ENCODE measurements at places on chromosomes 2 and 18.

- no peak for DNase-seq
Observed at GRCh38 chr2:3603536-3604206, 8.8 kb downstream of the COLEC11 start.

- peak; percentile 81 for DNase-seq
Observed at GRCh38 chr2:19607931-19608771, 249.7 kb upstream of the OSR1 start.

- DNase-seq = no peak
Observed at GRCh38 chr2:183552716-183553115, 428.5 kb downstream of the NUP35 start.

GRCh38 chr18:74370115-74370514 lies 54.5 kb downstream of the C18orf63 start:
- no peak for DNase-seq

- DNase-seq = no peak
Observed at GRCh38 chr2:68931149-68931711, 21.5 kb downstream of the GKN2 start.

GRCh38 chr2:33412920-33413319 lies 63.5 kb upstream of the RASGRP3 start:
- DNase-seq = no peak

DNA sequence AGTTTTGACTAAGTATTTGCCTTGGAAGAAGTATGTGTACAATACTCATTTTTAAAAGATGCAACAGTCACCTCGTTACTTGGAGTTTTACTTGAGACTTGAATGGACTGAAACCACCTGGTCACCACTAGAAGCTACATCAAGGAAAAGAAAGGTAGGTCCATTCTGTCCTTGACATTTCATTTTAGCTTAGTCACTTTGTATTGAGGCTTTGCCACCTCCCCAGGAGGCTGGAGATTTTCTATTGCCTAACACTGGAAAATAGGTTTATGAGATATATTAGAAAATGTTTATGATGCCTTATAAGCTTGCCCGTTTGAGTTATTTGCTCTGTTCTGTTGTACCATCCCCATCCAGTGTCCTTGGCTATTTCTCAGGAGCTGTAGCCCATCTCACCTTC lies 107.9 kb upstream of the ETAA1 start:
- DNase-seq = no peak

GRCh38 chr2:28896906-28897305 lies 2.4 kb downstream of the WDR43 start:
- peak; percentile 34 for DNase-seq

- no peak for DNase-seq
Observed at GRCh38 chr18:21911551-21911950, 171.0 kb downstream of the MIB1 start.

DNA sequence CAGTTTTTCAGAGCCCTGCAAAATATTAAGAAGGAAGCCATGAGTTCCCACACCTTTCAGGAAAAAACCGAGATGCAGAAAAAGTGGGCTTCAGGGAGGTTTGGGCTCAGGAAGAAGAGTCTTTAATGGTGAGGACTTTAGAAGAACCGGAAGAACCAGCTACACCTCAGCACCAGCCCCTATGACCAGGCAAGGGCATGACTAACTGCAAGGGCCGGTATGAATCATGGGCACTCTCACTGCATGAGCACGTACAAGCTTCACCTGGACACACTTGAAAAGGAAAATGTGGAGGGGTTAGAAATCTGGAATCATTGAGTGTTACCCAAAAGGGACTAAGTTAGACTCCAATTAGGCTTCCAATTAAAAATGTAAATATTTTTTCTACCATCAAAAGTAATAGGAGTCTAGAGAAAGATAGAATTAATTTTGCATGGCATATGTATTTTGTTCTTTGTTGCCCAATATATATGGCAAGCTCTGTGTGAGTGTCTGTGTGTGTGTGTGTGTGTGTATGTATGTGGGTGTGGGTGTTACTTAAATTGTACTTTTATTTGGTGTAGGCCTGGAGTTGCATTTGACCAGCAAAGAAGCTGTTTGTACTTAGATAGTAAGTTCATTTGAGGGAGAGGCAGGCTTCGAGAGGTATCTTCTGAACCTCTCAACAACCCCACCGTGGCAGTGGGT lies 66.5 kb upstream of the THUMPD2 start:
- DNase-seq = no peak

GRCh38 chr18:61080954-61081528 lies 252.2 kb upstream of the CDH20 start:
- no peak for DNase-seq

GRCh38 chr2:10331027-10331701 lies 28.5 kb downstream of the HPCAL1 start:
- DNase-seq = no peak

GRCh38 chr18:55968550-55968949 lies 380.6 kb upstream of the TCF4 start:
- no peak for DNase-seq

DNA sequence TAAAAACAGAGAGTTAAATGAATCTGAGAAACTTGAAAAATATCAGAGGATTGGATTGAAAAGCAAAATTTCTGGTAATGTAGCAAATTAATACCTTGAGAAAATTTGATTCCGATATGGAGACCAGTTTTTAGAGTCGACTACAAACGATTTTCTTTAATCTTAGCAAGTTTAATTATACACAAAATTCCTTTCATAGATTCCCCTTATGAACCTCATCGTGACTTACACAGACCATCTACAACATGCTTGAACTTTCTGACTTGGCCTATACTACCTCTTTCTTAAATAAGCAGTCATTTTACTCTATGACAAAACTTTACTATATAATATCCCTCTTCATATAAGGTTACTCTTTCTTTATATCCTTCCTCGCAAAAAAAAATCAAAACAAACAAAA lies 769.6 kb upstream of the CRIM1 start:
- no peak for DNase-seq

GRCh38 chr2:191933307-191934105 lies 86.6 kb upstream of the CAVIN2 start:
- no peak for DNase-seq

GRCh38 chr18:33670029-33670428 lies 92.0 kb downstream of the ASXL3 start:
- DNase-seq = no peak

DNA sequence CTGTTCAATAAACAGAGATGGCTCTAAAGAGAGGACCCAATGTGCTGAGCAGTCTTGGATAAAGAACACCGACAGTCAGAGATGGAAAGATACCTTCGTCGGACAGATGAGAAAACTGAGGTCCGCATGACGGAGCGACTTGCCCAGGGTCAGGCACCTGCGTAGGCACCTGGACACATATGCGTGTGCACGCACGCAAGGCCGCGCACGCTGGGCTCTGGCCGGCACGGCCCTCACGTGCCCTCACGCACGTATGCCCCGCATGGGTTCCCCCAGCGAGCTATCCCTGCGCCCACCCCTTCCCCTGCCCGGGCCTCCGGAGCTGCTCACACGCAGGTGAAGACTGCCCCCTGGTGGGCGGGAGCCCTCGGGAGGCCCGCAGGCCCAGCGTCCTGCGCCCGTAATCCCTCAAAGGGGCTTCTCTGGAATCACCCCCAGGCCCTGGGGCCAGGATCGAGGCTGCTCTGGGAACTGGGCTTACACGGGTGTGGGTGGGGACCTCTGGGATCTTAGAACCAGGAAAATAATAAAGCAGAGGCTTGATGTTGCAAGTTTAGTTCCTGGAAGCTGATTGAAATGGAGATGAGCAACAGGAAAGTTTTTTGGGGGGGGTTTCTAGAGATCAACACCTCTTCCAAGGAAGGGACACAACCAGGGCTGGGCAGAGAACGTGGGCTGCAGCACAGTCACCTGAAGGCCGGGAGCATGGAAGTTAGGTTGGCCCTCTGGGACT lies 246.3 kb downstream of the TNS1 start:
- no peak for DNase-seq

- DNase-seq = no peak
Observed at GRCh38 chr2:224427471-224427870, 25.6 kb upstream of the FAM124B start.

DNA sequence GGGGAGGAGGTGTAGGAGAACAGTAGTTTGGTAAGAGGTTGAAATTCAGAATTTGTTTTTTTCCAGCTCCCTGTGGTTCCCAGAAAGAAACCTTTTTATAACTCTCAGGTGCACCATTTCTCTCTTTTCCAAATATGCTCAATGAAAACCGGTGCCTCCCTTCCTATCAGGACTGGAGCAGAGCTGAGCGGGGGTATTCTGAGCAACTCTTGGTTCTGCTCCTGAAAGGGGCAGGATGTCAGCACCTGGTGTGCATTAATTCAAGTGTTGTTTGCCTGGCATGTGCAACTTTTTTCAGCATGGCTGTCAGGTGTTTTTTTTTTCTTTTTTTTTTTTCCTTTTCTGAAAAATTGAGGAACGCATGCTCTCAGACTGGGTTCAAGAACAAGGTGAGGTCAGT lies 74.1 kb downstream of the MAPK4 start:
- DNase-seq = no peak

- no peak for DNase-seq
Observed at GRCh38 chr2:135563793-135564192, 32.5 kb downstream of the R3HDM1 start.

- DNase-seq = no peak
Observed at GRCh38 chr2:186573531-186573930, 16.3 kb upstream of the ITGAV start.

GRCh38 chr18:37464257-37464656 lies 101.3 kb downstream of the CELF4 start:
- DNase-seq = no peak

DNA sequence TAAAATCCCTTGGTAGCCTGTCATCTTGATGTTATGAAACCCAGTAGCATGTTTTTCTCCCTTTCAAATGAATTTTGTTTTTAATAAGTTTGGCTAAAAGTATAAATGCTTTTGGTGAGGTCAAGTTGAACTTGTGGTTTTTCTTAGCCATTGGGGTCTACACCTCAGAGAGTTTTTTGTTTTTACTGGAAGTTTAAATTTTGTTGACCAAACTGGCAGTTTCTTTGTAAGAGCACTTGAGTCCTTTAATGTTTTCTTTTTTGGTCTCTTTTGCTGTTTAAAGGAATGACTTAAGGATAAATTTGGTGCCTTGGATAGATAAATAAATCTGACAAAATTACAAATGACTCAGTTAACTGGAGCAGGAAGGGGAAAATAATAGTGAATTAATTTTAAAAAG lies 577.3 kb downstream of the SATB2 start:
- DNase-seq = no peak

DNA sequence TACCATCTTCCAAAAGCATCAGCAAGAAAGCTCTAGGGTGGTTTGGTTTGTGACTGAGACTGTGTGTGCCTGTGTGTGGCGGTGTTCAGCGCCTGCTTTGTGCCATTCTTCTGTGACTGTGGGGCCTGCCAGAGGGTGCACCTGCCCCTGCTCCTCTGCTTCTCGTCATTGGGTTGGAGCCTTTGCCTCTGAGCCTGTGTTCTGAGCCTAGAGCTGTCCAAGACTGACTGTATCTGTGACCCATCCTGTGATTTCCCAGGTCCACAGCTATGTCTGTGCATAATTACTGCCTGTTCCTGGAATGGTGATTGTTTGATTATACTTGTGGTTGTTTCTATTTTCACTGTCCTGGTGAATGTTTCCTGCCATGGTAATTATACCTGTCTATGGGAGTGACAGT lies 57.1 kb upstream of the KLHL29 start:
- DNase-seq = no peak

- no peak for DNase-seq
Observed at GRCh38 chr2:204625135-204625534, 79.9 kb downstream of the PARD3B start.

DNA sequence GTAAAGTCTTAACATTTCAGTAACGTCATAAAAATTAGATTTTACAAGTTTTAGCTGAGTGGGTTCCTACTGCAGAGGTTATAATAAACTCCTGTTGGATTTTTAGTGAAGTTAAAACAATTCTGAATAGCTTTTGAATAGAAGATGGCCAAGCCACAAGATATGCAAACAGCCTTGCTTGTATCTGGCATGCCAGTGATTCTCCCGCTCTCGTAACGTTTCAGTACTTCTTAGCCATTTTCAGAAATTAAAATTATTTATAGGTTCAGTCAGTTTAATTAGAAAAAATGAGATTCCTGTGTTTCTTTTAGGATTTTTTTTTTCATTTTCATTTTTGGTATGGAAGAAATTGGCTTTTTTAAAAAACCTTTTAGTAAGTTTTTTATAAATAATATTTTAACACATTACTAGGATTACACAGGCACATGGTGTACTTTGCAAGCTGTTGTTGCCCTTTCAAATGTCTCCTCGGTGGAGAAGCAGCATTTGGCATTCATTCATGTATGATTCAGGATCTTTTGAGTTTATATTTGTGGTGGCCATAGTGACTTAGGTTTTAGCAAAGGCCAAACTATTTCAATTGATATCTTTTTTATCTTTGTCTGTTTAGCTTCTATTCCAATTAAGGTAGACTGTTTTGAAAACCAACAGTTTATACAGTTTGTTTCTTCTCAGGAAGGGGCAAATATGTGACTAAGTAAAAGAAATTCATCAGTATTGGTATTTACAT lies 30.6 kb upstream of the RND3 start:
- DNase-seq = peak; percentile 72

- no peak for DNase-seq
Observed at GRCh38 chr2:23478933-23479683, 94.1 kb downstream of the KLHL29 start.

GRCh38 chr2:200222791-200223190 lies 83.7 kb upstream of the SPATS2L start:
- DNase-seq = no peak

- DNase-seq = no peak
Observed at GRCh38 chr2:134161170-134161547, 92.7 kb upstream of the MGAT5 start.

GRCh38 chr18:58221060-58221725 lies 177.2 kb downstream of the NEDD4L start:
- no peak for DNase-seq

DNA sequence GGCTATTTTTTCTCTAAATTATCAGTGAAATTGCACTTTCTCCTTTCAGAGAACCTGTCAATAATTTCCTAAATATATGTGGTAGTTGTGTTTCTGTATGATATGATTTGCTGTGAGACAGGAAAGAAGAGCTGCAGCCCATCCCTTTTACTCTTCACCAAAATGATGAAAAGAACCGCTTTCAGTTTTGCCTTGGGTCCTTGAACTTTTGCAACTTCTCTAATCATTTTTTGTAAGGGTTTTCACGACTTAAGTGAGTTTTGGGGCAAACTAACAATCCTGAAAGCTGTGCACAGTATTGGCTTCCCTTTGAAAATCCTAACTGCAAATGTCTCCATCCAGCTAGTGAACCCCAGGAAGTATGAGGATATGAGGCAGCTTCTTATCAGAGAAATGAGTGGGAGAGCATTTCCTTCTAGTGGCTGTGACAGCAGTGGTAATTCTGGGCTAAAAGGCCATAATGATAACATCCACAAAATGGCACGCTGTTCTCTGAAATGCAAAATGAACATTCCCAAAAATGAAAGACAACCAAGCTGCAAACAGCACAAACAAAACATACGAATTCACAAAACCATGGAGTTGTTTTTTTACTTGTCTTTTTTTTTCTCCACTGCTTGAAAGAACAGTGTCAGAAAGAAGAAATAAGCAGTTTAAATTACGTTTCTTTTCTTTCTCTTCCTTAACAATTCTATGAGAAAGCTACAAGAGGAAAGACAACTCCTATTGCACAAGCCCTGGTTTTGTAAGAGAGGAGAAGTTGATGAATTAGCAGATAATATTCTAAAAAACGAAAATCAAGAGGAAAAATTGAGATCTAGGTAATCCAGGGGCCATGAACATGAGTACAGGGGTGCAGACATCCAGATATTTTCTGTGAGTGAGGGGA lies 1291.6 kb upstream of the ZEB2 start:
- no peak for DNase-seq

- no peak for DNase-seq
Observed at GRCh38 chr2:125456693-125457363, 1199.1 kb upstream of the GYPC start.

- DNase-seq = no peak
Observed at GRCh38 chr2:178928077-178928476, 120.9 kb upstream of the TTN start.

Data from GM04503 (cell line).